ENCODE measurements at places on chromosomes 3 and 15.

DNA sequence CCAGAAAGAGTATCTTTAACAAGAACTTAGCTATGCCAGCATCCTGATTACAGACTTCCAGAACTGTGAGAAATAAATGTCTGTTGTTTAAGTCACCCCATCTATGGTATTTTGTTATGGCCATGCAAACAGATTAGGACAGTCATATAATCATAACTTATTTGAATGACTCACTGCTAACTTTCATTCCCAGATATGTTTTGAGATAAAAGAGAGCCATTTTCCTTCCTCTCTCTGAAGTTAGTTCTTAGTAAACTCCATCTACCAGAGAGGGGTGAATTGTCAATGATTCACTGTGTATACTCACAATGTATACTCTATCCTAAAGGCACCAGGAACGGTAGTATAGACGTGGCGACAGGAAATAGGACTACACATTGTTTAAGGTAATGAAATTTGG is 179.4 kb upstream of the DPH6 start:
- DNase-seq: no peak

- no peak for DNase-seq
Observed at GRCh38 chr3:47897954-47898353, 95.0 kb downstream of the DHX30 start.

DNA sequence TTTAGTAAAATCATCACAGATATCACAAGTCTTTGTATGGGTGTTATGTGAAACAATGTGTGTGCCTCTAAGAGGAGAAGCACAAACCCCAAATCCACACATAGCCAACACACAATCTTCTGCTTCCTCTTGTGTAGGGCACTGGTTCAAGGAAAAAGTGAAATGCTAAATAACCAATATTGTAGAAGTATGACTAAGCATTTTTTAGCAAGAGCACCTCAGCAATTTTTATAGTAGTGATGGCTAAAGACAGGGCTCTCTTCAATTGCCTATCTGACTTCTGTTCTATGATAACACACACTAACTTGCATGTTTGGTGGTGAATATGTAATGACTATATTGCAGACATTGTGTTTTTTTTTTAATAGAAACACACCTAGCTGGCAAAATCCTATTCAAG is 997.9 kb upstream of the ALCAM start:
- DNase-seq: no peak

DNA sequence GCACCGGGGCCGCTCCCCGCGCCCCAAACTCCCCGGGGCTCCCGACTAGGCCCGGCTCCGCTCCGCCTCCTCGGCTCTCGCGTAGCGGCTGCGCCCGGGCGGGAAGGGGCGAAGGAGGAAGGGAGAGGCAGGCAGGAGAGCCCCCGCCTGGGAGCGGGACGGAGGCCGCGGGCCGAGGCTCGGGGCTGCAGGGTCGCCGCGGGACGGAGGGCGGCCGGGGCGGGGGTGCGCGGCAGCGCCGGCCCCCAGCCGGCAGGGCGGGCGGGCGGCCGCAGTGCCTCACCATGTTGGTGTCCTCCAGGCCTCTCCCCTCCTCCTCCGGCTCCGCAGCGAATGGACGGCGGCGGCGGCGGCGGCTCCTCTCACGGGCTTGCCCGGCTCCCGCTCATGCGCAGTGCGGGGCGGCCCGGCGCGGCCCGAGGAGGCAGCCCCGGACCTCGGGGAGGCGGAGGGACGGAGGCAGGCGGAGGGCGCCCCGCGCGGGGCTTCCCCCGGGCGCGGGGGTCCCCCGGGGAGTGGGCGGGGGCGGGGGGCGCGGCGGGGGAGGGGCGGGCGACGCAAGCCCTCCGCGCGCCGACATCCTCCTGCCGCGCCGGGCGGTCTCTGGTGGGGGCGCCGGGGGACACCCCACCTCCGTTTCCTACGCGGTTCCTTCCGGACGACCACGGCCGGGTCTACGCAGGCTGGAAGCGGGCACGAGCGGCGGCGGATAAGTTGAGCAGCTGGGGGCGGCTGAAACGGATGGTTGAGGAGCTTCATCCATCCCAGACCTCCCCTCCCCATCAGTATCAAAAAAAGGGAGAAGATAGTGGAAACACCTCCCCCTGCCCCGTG is at the start of gene DCUN1D1:
Gene DCUN1D1 (minus strand): TSS at position 335 of the 834 bp plus-strand sequence. CDS start 49 bp downstream, at position 286.
- peak; percentile 79 for DNase-seq

- no peak for DNase-seq
Observed at GRCh38 chr3:31219131-31219843, 313.4 kb upstream of the STT3B start.

DNA sequence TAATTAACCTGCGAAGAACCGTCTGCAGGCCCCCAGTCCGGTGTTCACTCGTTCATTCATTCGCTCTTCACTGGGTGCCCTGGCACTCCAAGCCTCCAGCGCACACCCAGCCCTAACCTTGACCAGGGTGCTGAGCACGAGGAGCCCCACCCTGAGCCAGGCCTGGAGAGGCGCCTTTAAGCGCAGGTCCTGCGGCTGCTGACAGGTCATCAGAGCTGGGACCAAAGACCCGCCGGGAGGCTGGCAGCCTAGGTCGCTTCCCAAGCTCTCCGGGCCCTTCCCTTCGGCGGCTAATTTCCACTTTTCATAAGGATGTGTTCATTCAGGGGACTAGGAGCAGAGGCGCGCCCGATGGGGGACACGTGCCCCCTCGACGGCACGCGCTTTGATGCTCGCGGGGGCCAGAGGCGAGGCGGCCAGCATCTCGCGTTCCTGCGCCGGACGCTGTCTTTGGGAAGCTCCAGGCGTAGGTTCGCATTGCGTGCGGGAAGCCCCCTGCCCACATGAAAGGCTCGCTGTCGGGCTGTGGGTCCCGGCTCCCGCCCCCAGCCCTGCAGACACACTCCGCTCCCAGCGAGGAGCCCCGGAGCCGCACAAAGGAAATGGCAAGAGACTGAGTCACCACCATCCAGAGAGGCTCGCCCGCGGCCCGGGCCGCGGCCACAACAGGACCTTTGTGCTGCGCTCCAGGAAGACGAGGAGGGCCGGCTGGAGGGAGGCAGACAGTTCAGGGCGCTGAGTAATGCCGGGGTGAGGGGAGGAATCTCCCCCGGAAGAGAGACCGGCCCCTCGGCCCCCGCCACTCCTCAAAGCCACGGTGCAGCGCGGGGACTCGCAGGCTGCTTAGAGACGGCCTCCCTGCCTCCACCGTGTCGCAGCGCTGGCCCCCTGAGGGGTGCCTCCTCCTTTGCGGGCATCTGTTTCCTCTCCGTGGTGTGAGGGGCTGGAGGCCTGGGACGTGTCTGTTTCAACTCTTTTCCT is 266.4 kb upstream of the HES1 start:
- no peak for DNase-seq

- DNase-seq: no peak
Observed at GRCh38 chr3:10262027-10262426, 13.8 kb downstream of the TATDN2 start.

All from activated CD4-positive, CD25-positive, alpha-beta regulatory T cell (primary cell).